Activated gamma-delta T cell treated with Interleukin-2 at 50 U/mL for 16 hours (primary cell): ENCODE measurements at places on chromosomes 7 and 10.

DNA sequence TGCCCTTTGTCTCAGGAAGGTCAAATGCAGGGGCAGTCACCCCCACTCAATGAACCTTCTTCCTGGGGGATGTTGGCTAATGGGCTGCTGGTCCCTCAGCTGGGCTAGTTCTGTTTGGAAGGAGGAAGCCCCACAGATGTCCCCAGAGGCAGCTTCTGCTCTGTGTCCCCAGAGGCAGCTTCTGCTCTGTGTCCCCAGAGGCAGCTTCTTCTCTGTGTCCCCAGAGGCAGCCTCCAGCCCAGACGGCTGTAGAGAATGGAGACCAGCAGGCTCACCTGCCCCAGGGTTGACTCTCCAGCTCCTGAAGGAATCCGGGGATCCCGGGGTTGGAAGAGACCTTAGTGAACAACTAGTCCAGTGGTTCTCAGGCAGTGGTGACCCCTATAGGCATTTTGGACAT lies 62.5 kb upstream of the LEP start:
- no peak for DNase-seq

- no peak for DNase-seq
Observed at GRCh38 chr7:90692947-90693346, 96.8 kb downstream of the CDK14 start.

GRCh38 chr10:102266670-102267069 lies 21.3 kb downstream of the GBF1 start:
- no peak for DNase-seq

DNA sequence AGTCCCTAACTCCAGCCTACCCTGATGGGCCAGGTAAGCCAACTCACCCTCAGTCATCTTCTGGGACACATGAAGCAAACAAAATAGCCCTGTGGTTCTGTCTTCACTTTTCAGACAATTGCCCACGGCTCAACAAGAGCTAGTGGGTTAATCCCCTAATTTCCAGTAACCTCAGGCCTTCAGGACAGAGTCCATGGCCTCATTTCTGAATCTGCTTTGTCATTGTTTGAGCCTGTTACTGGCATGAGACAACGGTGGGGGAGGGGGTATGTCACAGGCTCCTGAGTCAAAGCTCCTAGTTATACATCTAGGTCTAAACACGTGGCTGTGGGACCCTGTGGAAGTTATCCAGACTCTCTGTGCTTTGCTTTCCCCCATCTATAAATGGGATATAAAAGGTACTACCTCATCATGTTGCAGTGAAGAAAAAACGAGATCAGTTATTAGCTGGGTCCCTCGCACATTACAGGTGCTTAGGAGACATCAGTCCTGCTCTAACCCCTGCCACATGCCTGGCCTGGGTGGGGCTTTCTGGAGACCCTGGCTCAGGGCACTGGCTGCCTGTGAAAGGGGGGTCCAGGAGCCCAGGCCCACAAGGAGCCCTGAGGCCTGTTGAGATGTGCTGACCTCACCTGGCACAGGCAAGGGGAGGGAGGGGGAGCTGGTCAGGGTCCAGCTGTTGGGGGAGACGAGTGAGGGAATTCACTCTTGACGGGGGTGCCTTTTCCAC lies 16.5 kb downstream of the MAT1A start:
- DNase-seq, result no peak

- no peak for DNase-seq
Observed at GRCh38 chr7:28767356-28767755, 190.8 kb downstream of the TRIL start.
